Dermis microvascular lymphatic vessel endothelial cell (primary cell): ENCODE measurements at places on chromosomes 7 and 10. TPM values are rescaled to one million over a fixed set of nuclear protein-coding genes. Genes with fewer than 3 reads are reported as not detected.

DNA sequence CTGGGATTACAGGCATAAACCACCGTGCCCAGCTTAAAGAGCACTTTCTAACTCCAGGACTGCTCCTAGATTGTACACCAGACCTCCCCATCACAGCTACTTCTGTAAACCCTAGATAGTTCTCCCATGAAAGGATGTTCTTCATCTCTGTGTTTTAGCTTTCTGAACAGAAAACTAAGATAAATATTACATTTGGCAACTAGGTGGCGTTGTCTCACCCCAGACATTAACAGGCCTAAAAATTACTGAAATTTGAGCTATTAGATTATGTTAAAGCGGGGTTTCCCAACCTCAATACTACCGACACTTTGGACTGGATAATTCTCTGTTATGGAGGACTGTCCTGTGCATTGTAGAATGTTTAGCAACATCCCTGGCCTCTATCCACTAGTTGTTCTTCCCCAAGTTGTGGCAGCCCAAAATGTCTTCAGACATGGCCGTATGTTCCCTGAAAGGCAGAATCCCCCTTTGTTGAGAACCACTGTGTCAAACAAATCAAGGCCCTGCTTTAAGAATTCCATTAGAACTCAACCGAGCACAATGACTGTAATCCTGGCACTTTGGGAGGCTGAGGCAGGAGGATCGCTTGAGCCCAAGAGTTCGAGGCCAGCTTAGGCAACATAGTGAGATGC is 19.1 kb downstream of the ATOH7 start:
- no peak for DNase-seq

- DNase-seq, result no peak
These were observed 659.4 kb downstream of the MAGI2 start for GRCh38 chr7:78794101-78794500.

- DNase-seq, result peak; percentile 46
These were observed 23.4 kb downstream of the ATOH7 start for GRCh38 chr10:68208424-68209042.

GRCh38 chr10:94006591-94007550 is 13.1 kb downstream of the PLCE1 start:
- DNase-seq, result no peak

The C10orf95 gene
- under 0.01 TPM in 1 of 2 replicates, not detected in the other for total RNA-seq
